T-helper 1 cell (primary cell): ENCODE measurements at places on chromosomes 12 and 14.

- no peak for DNase-seq
These were observed 292.1 kb downstream of the GLT1D1 start for GRCh38 chr12:129145381-129145780.

DNA sequence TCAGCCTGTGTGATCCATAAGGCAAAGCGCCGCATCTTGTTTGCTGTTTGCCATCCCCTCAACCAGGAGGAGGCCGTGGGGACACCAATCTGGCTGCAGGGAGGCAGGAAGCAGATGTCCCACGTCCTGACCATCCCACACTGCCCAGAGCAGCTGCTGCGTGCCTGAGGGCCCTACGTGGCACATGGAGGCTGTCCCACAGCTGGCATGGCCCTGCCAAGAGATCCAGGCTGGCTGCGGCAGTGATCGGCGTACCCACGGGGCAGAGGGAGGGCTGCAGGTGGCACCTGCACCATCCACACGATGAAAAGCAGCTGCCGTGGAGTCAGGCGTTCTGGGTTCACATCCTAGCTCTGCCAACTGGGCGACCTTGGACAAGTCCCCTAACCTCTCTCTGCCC is 42.0 kb downstream of the NCOR2 start:
- no peak for DNase-seq

- no peak for DNase-seq
These were observed 57.1 kb downstream of the TRAFD1 start for GRCh38 chr12:112182499-112182898.

DNA sequence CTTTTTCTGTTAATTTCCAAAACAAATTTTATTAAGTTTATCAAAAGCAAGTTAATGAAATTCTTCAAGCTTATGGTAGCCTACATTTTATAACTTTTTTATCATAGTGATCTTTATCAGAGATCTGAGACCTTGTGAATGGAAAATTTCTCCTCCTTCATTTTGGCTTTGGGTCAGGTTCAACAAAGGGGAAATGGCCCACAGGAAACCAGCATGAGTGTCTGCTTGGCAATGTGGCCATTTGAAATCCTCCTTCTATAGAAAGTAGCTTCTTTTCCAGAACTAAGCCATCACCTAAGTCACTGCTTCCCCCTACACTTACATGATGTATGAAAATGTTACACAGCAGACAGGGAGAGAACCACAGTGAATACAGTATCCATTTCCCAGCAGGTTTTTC is 1.6 kb downstream of the RHOJ start:
- no peak for DNase-seq

DNA sequence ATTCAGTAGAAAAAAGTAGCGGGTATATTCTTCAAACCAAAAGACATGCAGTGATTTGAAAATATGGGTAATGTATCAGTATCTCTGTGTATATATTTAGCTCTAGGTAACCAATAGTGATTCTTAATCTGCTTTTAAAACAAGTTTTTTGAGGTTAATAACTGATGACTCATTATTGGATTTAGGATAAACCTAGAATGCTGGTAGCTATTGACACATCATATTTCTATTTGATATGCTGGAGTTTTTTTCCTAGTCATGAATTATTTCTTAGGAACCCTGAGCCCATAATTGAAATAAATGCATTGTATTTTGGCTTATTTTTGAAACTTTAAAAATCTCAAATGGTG is 15.5 kb downstream of the ARF6 start:
- DNase-seq: no peak

DNA sequence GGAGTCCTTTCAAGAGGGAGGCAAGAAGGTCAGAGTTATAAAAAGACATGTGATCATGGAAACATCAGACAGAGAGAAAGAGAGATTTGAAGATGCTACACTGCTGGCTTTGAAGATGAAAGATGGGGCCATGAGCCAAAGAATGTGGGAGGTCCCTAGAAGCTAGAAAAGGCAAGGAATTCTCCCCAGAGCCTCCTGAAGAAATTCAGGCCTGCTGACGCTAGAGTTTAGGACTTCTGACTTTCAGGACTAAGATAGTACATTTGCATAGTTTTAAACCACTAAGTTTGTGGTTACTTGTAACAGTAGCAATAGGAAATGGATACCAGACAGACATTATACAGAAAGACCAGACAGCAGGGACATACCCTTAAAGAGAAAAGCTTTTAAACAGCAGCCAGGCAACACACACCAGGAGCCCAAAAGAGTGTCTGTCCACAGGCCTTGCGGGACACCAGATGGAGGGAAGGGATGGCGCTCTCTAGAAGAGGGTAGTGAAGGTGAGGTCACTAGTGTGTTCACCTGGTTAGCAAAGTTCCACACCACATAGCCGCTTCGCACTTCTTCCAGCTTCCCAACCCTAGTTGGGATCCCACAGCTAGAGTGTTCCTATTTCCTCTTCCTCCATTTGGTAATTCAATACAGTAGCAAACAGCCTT is 29.7 kb upstream of the CEBPE start:
- DNase-seq: no peak

GRCh38 chr14:24879661-24880386 is 170.1 kb downstream of the STXBP6 start:
- no peak for DNase-seq

- no peak for DNase-seq
These were observed 224.3 kb upstream of the ATP2B1 start for GRCh38 chr12:89932954-89933353.

GRCh38 chr12:90174198-90174510 is 465.5 kb upstream of the ATP2B1 start:
- DNase-seq: no peak

GRCh38 chr14:89534902-89535685 is 118.1 kb upstream of the FOXN3 start:
- no peak for DNase-seq

DNA sequence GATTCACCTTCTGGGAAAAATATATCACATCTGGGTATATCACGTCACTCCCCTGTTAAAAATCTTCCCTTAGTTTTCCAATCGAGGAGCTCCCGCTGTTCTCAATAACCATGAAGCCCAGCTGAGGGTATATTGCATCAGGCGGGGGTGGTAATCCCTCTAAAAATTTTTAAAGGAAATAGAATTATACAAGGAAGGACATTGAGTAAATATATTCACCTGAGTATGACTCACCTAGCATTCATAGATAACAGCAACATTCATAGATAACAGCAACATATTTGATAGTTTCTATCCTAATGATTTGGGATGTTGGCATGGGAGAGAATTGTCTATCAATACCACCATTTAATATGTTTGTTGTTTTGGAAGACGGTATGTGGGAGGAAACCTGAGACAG is 473.6 kb downstream of the RMST start:
- DNase-seq: no peak

GRCh38 chr14:84375235-84375634 is 1154.7 kb upstream of the FLRT2 start:
- DNase-seq: no peak

- DNase-seq: no peak
These were observed 87.1 kb upstream of the ZFP36L1 start for GRCh38 chr14:68879841-68880575.

- DNase-seq: no peak
These were observed 42.2 kb upstream of the FAM181A start for GRCh38 chr14:93884950-93885349.

- DNase-seq: no peak
These were observed 40.9 kb upstream of the TOMM20L start for GRCh38 chr14:58354808-58355207.

- DNase-seq: no peak
These were observed 157.7 kb downstream of the TTC7B start for GRCh38 chr14:90658541-90658967.

DNA sequence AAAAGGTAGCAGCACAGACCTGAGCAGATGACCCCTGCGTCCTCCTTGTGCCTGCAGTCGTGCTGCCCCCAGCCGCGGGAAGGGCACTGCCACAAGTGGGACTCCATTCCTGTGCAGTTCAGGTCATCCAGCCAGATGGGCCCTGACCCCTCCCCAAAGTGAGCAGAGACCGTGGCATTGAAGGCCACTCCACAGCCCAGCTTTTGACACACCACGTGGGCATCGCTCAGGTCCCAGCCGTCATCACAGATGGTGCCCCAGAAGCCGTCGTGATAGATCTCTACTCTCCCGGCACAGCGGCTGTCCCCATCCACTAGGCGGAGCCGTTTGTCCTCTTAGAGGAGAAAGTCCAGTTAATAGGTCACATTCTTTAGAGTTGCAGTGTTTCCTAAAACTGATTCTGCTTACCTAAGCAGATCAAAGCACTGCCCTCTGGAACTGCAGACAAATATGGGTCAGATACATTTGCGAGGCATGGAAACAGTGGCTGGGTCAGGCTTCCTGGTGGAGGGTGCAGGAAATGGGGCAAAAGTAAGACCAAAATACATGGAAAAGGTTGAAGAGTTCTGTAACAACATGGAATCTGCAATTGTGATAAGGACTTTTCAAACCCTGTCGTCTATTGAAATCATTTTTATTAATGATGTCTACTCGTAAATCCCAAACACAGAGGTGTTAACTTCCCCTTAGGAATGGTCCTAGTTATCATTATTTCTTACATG is 69.4 kb downstream of the CD163L1 start:
- no peak for DNase-seq

DNA sequence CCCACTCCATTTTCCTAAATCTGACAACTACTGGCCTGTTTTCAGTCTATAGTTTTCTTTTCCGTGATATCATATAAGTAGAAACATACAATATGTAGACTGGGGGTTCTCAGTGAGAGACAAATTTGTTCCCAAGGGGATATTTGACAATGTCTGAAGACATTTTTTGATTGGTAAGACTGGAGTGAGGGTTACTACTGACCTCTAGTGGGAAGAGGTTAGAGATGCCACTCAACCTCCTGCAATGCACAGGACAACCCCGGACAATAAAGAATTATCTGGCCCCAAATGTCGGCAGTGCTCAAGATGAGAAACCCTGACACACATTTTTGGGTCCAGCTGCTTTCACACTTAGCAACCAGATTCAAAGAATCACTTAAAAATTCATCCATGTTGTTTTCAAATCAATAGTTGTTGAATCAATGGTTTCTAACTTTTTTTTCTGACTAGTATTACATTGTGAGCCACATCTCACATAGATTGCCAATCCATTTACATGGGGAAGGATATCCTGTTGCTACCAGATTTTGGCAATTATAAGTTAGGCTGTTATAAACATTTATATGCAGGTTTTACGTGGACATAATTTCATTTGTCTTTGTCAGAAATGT is 307.1 kb downstream of the RPL10L start:
- no peak for DNase-seq

DNA sequence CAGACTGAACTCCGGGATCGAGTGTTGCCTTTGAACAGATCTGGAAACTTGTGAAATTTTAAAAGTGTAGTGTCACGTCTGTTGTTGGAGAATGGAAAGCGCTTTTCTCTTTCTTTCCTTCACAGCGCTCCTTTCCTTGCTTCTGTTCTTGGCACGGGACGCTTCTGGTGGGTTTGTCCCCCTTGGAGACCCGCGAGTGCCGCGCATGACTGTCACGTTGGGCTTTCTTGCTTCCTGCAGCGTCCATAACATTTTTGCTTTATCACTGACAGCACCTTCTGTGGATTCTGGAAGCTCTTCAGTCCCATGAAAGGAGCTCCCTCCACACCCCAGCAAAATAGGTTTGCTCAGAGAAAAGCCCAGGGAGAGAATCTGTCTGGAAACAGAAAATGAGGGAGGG is 193.0 kb upstream of the TMEM132C start:
- no peak for DNase-seq

- DNase-seq: no peak
These were observed 39.8 kb upstream of the FBXO33 start for GRCh38 chr14:39472078-39472477.

GRCh38 chr14:73829526-73830431 is 21.9 kb upstream of the PTGR2 start:
- DNase-seq: no peak

- no peak for DNase-seq
These were observed 523.4 kb upstream of the TBX3 start for GRCh38 chr12:115207216-115207915.

- no peak for DNase-seq
These were observed 16.0 kb downstream of the FOS start for GRCh38 chr14:75294649-75295033.

- DNase-seq: no peak
These were observed 38.5 kb upstream of the CD163 start for GRCh38 chr12:7542046-7542445.

DNA sequence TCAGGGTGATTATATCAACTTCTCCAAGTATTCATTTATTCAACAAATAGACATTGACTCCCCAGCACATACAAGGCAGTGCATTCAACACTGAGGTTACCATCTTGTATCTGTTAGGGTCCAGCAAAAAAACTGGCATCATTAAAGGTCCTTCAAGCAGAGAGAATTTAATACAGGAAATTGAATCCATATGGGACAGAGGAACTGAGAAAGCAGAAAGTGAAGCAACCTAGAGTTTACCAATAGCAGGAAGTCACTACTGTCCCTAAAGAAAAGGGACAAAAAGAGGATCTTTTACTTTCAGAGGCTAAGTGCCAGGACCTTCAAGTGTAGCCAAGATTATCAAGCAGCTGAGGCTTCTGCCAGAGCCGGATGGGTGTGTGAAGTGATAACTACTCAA is 237.8 kb upstream of the TBX3 start:
- no peak for DNase-seq

GRCh38 chr14:38127356-38127755 is 80.3 kb upstream of the SSTR1 start:
- DNase-seq: no peak

DNA sequence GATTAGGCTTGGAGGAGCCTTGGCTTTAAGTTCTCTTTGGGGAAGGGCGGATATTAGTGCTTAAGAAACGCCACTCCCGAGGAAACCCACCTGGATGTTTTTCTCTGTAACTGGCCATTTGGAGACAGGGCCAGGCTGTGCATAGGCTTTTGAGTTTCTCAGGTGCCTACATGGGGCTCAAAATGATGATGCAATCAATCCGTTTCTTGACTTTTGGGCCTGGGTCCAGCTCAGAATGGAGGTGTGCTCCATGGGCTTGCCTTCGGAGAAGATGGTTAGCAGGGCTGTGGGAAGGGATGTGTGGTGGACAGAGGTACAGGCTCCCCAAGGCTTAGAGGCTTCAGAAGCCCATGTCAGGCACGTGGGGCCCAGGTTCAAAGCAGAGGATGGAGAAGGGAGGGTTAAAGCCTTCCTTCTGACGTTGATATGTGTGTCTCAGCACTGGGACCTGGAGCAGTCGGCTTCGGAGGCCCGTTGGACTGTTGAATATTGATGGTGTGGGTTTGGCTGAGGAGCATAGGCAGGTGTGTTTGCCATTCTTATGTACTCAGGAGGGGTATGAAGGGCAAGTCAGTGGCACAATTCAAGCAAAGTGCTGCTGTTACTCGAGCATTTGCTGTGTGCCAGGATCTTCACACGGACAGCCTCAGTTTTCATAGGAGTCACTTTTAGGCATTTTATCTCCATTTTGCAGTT is 82.8 kb downstream of the SLC25A47 start:
- no peak for DNase-seq

GRCh38 chr14:20350860-20351259 is 7.4 kb downstream of the PARP2 start:
- no peak for DNase-seq

GRCh38 chr12:15712823-15713660 is 76.1 kb downstream of the EPS8 start:
- DNase-seq: no peak

GRCh38 chr12:71461787-71462328 is 22.3 kb downstream of the LGR5 start:
- no peak for DNase-seq

GRCh38 chr14:59013672-59014298 is 174.7 kb upstream of the DAAM1 start:
- no peak for DNase-seq

- DNase-seq: no peak
These were observed 25.5 kb downstream of the SCARB1 start for GRCh38 chr12:124837958-124838803.
